ENCODE measurements at places on chromosomes 7 and 10. TPM values are rescaled to one million over a fixed set of nuclear protein-coding genes. Genes with fewer than 3 reads are reported as not detected.

DNA sequence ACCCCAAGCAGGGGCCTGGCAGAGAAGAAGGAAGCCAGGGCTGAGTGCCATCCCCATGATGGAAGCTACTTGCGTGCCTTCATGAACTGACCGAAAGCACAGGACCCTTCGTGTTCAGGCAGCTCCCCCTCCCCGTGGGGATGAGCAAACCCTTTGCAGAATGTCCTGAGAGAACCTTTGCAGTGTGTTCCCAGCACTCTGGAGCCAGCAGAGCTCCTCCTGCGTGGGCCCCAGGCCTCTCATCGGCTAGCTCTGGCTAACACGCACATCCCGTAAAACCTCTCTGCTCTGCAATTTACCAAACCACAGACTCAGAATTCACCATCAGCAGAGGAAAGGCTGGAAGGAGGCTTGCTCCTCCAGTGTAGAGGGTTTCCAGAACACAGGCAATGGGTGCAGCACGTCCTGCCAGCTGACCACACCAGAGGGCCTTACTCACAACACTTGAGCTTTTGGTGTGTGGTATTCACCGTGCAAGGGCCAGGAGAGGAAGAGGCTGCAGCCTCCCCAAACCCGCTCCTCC is 3.1 kb downstream of the SH3PXD2A start:
- DNase-seq = peak; percentile 90

DNA sequence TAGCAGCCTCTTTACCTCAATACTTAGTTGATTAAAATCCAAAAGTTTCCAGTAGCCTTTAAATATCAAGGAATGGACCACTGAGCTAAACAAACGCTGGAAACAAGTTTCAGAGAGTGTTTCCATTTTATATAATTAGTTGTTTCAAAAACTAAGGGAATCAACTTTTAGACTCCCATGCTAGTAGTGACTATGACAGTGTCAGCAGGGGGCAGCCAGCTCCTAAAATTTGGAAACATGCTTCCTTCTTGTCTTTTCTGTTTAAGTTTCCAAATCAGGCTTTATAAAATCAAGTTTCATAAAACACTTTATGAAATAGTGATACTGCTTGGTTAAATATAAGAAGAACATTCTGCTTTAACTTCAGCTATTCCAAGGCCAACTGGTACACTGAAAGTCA is 138.2 kb upstream of the TMEM229A start:
- no peak for DNase-seq

Gene FGL2
- total RNA-seq = 7.5 TPM

Gene MBL2
- total RNA-seq = not detected

DNA sequence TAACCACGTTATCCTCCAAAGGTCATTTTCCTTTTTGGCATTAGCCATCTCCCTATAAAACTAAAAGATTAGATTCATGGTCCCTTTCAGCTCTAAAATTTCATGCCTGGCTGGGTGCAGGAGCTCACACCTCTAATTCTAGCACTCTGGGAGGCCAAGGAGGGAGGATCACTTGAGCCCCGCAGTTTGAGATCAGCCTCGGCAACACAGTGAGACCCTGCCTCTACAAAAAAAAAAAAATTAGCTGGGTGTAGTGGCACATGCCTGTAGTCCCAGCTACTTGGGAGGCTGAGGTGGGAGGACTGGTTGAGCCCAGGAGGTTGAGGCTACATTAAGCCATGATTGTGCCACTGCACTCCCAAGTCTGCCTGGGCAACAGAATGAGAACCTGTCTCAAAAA is 57.0 kb downstream of the MALSU1 start:
- no peak for DNase-seq

Gene PIP
- total RNA-seq = not detected

- DNase-seq = no peak
These were observed 98.2 kb downstream of the SORBS1 start for GRCh38 chr10:95462740-95463667.

DNA sequence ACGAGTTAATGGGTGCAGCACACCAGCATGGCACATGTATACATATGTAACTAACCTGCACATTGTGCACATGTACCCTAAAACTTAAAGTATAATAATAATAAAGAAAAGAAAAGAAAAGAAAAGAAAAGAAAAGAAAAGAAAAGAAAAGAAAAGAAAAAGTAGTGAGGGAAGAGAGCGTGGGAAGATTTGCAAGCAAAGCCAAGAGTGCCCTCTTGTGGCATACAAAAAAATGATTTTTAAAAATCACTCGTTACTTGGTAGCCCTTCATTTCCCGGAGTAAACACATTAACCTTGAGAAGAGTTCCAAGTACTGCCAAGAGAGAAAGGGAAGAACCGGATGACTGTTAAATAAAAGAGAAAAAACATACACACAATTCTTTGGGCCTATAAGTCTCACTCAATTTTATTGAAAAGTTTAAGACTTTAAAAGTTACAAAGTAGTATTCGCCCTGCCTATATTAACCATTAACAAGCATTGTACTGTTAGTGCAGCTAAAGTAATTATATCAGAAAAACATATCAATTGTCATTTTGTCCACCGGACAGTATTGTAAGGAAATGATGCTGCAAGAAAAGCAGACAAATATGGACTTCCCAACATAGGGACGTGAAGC is 6.2 kb upstream of the CH25H start:
- DNase-seq = peak; percentile 58

DNA sequence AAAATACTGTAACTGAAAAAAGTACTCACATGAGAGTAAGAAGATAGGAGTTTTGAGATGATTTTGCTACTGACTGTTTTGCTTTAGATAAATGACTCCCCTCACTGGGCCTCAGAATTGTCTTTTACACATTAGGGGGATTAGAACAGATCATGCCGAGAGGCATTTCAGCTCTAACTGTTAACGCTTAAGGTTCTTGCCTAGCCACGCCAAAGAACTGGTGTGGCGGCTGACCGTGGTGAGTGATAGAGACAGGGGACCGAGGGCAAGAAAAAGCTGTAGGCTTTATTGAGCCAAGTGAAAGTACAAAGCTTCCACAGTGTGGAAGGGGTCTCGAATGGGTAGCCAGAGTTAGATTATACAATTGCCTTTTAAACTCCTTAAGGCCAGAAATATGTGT is 368.5 kb upstream of the MYO3A start:
- no peak for DNase-seq

- no peak for DNase-seq
These were observed 9.8 kb downstream of the IGFBP3 start for GRCh38 chr7:45911311-45911710.

DNA sequence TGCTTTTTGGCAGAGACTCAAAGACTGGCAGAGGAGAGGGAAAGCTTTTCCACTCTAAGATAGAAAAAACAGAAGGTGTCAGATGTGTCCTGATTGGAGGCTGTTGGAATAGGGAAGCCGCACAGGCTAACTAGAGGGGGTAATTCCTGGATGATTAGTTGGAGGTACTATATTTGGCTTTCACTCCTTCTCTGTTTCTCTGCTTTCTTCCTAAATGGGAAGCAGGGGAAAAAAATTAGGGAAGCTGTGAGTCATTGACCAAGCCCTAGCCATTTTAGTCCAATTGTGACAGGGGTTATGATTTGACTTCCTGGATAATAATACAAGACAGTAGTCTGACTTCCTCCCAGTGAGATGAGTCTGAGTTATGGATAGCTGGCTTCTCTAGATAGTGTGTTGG is 475.2 kb upstream of the CELF2 start:
- DNase-seq = peak; percentile 27

DNA sequence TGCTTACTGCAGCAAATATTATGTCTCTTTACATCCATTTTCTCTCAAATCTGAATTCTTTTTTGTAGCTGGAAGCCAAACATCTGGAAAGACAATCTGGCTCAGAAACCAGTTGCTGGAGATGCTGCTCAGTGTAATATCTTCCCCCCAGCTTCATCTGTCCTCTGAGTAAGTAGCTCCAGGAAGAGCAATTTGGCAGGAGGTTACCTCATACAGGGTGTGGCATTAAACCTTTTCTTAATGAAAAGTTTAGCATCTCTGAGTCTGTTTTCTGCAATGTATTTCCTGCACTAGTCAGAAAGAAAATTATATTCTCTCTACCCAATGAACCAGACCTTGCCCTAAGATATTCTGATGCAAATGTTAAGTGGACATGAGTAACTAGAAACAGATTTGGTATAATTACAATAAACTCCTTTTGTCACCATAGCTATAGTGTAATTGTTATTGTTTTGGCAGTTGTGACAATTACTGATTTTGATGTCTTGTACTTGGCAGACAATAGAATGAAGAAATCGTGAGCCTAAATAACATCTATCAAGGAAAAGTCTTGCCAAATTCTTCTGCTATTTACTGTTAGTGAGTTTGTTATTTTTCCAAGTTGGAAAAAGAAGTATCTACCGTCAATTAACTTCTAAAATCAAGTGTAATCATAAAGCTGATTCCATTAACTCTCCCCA is 123.3 kb downstream of the WDFY4 start:
- DNase-seq = no peak

- peak; percentile 90 for DNase-seq
These were observed 67.4 kb downstream of the NEURL1 start for GRCh38 chr10:103560886-103561285.

- no peak for DNase-seq
These were observed 53.1 kb downstream of the PTEN start for GRCh38 chr10:87916515-87916914.

- DNase-seq = no peak
These were observed 536.5 kb upstream of the MGMT start for GRCh38 chr10:128930515-128930914.

GRCh38 chr10:118712930-118713634 is 41.7 kb downstream of the CACUL1 start:
- DNase-seq = no peak

GRCh38 chr7:92608380-92609322 is 18.5 kb upstream of the FAM133B start:
- no peak for DNase-seq

GRCh38 chr7:5284304-5285281 is 1.9 kb downstream of the SLC29A4 start:
- peak; percentile 70 for DNase-seq

DNA sequence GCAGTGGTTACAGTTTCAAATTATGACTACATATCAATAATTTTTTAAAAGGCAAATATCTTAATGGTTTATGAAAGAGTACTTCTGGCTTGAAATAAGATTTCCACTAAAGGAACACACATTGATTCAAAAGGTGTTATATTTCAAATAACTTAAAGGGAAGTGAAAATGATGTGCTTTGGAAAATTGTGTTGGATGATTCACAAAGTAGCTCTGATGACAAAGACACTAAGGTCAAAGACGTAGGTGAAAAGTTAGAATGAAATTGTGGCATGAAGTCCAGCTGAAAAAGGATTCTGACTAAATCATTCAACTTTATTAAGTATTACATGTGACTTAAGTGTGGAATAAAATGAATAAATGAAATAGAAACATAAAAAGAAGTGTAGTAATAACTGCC is 20.8 kb upstream of the OR2A5 start:
- no peak for DNase-seq

GRCh38 chr10:133565441-133566294 is at the start of gene SYCE1:
TSS of gene SYCE1 (minus strand) at chr10:133565583. CDS start at chr10:133565529, 54 bp downstream.
- DNase-seq = no peak

Gene GATAD1
- total RNA-seq = 44.6 TPM

- DNase-seq = no peak
These were observed 64.9 kb downstream of the PRKG1 start for GRCh38 chr10:51139176-51139575.

- DNase-seq = no peak
These were observed 6.3 kb downstream of the HECTD2 start for GRCh38 chr10:91416339-91416855.

DNA sequence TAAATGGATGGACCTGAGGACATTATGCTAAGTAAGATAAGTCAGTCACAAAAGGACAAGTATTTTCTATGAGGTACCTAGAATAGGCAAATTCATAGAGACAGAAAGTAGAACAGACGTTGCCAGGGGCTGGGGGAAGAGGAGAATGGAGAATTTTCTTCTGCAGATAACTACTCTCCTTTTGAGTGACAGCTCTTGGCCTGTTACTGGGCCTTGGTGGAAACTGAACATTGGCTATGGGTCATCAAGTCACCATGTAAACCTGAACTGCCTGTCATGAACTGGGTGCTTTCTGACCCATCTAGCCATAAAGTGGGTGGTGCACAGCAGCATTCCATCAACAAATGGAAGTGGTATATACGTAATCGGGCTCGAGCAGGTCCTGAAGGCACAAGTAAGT is 29.3 kb upstream of the NFE2L3 start:
- DNase-seq = no peak

DNA sequence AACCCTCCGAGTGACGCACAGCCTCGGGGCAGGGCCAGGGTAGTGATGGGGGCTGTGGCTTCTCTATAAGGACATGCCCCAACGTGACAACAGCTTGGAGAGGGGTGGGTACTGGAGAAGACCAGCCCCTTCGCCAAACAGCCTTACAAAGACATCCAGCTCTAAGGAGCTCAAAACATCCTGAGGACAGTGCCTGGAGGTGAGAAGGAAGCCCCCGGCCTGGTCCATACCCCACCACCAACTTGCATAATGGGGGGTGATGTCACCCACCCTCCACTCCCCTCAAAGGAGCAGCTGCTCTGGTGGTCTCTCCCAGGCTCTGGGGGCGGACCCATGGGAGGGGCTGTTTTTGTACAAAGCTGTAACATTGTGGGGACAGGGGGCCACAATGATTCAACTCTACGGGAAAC is 15.1 kb downstream of the PRSS2 start:
- no peak for DNase-seq

GRCh38 chr7:84194484-84195271 is at the start of gene SEMA3A:
TSS of gene SEMA3A (minus strand) at chr7:84194789. CDS start at chr7:84194586, 203 bp downstream.
- DNase-seq = peak; percentile 82

Gene TMEM209
- 17.2 TPM for total RNA-seq

- no peak for DNase-seq
These were observed 2.6 kb downstream of the LRRN3 start for GRCh38 chr7:111093496-111093895.

Gene DNAJC9
- total RNA-seq = 20.8 TPM

DNA sequence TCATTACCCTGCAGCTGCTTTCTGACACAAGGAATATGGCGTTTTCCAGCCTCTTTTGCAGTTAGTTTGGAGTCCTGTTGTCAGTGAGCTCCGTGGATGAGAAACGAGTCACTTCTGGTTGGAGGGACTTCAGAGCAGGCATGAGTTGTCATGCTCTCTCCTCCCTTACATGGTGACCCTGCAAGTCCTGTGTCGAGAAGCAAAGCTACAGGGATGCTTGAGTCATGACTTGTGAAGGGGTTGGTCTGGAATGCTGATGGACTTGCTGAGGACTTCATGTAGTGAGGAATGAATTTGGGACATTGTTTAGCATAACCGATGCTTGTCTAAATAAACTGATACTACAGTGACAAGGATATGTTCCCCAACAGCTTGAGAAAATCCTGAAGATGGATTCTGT is 108.8 kb downstream of the ADCYAP1R1 start:
- DNase-seq = no peak

Measured in myocyte (in vitro differentiated cells).